ENCODE measurements at places on chromosomes 13 and 19. TPM values are rescaled to one million over a fixed set of nuclear protein-coding genes. Genes with fewer than 3 reads are reported as not detected.

- DNase-seq = no peak
These were observed 9.9 kb downstream of the ZIC5 start for GRCh38 chr13:99961636-99962035.

MAMSTR gene
- total RNA-seq = 0.93 TPM

- DNase-seq = peak; percentile 16
These were observed 68.7 kb upstream of the CACNA1A start for GRCh38 chr19:13574933-13575332.

GRCh38 chr13:33794576-33794975 is 23.4 kb upstream of the RFC3 start:
- DNase-seq = no peak

PCCA gene
- 20.0 TPM for total RNA-seq

- DNase-seq = no peak
These were observed 231.9 kb downstream of the KLF12 start for GRCh38 chr13:73902296-73902695.

DNA sequence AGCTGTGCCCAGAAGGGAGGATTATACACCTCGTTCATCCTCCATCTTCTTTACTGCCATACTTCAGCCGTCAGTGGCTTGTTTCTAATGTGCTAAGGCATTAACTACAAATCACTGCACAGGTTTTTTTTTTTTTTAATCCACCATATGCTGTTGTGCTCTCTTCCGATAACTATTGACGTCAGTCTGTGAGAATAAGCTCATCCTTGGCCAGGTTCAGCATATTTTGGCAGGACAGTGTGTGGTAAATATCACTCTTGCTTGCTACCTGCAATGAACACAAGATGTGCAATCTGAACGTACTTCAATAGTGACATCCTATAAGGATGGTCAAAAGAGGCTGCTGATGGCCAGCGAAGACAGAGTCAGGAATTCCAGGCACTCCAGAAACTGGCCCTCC is 2030.7 kb upstream of the PCDH20 start:
- DNase-seq = no peak

DNA sequence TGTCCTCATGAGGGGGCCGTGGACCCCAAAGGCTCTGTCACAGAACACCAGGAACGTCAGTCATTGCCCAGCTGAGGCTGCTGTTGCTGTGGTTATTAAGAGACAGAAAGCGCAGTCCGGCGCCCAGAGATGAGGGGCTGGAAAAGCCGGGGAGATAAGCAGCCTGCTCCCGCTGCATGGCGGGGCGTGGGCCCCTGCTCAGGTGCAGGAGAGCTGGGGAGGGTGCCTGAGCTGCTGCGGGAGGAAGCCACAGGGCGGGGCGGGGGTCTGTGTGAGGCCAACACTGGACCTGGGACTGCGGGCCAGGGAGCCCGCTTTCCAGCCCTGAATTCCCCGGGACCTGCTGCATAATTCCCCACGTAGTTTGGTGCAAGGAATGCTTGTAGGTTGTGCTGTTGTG is 11.3 kb downstream of the SOX1 start:
- DNase-seq = no peak

DNA sequence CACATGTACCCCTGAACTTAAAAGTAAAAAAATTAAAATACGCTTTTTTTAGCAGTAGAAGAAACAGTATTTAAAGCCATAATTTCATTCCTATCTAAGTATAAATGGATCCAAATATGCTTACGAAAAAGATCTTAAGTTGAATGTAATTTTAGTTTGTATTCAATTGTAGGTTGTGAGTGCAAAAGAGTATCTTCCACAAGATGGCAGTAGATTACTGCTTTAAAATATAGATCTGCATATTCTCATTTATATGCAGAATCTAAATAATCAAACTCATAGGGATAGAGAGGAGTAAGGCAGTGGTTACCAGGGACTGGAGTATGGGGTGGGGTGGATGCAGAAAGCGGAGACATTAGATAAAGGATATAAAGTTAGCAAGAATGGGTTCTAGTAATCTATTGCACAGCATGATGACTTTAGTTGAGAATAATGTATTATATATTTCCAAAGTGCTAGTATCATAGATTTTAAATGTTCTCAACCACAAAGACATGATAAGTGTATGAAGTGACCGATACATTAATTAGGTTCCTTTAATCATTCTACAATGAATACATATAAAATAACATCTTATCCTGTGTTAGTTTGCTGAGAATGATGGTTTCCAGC is 14.2 kb downstream of the OR7A17 start:
- peak; percentile 19 for DNase-seq

DNA sequence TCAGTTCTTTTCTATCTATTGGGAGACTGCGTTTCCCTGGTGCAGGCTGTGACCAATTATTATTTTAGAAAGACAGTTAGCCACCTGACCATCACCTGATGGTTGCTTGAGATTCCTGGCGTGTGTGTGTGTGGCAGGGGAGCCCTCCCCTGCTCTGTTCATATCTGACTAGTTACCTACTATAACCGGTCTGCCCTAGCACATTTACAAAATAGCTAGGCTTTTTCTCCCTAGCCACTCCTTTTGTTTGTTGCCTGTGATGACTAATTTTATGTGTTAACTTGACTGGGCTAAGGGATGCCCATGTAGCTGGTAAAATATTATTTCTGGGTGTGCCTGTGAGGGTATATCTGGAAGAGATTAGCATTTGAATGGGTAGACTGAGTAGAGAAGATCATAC is 76.9 kb downstream of the OLFM4 start:
- DNase-seq = no peak

PNPLA6 gene
- total RNA-seq = 105 TPM

DNA sequence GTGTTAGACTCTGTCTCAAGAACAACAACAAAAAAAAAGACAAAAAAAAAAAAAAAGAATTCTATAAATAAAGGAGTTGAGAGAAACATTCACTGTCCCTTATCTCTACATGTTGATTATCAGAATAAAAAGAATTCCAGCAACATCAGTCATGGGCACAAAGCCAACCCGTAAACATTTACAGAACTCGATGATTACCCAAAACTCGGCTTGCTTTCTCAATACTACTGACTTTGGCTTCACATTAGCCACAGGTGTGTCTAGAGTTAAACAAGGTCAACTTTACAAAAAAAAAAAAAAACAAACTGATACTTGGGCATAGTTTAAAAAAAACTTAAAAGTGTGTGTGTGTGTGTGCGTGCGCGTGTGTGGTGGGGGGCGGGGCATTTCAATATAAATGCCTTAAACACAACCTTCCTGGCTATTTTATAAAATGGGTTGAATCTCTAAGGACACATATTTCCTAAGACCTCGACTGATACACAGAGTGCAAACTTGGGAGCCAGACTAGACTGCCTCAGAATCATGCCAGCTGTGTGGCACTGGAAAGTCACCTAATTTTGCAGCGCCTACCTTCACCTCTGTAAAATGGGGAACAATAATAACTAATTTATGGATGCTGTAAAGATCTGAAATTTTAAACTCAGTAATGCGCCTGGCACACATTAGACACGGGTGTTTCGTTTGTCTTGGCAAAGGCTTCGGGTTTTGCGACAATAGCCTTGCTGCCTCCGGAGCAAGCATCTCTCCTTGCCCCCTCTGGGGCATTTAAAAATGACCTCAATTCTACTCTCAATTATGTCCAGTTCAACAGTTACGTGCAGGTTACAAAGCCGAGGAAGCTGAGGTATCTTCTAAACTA is 922 bp downstream of the EBPL start:
- peak; percentile 44 for DNase-seq

GRCh38 chr19:17778968-17779929 is 15.7 kb upstream of the B3GNT3 start:
- no peak for DNase-seq

LGI4 gene
- 0.43 TPM for total RNA-seq

DNA sequence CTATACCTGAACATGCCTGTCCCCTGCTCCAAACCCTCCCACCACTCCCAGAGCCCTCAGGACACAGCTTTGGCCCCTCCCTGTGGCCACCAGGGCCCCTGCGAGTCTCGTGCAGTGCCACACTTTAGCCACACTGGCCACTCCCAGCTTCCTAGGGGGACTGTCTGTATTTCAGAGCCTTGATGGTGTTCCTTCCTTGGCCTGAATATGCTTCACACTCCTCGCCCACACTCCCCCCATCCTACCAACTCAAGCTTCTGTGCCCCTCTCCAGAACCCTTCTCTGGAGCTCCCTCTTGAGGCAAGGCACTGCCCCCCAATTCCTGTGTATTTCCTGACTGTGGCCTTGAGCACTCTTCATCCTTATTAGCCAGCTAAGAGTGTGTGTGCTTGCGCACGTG is 80.2 kb downstream of the DPF1 start:
- no peak for DNase-seq

DNA sequence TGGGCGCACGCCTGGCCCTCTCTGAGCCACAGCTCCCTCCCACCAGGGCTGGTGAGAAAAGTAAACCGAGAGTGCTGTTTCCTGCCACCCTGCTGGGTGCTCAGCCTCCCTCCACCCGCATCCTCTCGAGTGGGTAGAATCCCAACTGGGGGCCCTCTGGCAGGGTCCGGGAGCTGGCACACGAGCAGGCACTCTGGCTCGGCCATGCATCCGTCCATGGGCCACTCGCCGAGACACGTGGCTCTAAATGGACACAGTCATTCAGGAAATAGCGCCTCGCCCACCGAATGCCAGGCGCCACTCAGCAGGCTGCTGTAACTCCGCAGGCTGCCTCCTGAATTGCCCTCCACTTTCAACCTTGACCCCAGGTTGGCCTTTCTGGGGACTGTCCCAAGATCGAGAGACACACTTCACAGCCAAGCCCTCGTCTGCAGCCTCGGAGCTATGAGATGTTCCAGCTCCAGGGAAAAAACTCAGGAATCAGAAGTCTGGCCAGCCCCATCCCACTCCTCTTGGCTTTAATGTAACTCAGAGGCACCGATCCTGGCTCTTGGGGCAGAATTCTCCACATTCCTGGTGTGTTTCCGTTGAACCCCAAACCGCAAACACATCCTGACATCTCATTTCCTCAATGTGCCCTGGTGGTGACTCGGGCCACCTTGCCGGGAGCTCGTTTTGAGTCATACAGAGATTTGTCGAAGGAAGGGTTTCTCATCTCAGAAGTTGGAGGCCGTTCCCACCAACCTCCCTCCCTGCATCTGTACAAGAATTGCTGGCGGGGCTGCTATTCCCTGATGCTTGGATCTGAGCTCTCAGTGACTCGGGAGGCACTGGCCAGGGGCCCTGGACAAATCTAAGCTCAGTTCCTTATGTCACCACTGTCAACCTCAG is 14.1 kb downstream of the KLF2 start:
- DNase-seq = peak; percentile 99

ZNF578 gene
- not detected for total RNA-seq

DNA sequence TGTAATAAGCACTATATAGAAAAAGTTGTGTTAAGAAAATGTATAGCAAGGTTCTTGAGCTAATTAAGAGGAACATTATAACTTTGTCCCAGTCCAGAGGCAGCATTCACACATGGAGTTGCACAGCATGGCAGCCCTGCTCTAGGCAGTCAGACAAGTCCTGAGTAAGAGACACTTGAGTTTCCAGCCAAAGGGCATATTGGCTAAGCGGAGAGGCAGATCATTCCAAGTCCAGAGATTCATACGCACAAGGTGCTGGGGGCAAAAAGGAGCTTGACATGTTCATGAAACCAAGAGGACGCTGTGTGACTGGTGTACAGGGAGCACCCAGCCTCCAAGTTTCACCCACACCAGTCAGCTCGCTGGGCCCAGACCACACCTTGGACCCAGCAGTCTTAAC is 232.6 kb upstream of the IPO5 start:
- no peak for DNase-seq

LACC1 gene
- 3.1 TPM for total RNA-seq

LIM2 gene
- total RNA-seq = not detected

DNA sequence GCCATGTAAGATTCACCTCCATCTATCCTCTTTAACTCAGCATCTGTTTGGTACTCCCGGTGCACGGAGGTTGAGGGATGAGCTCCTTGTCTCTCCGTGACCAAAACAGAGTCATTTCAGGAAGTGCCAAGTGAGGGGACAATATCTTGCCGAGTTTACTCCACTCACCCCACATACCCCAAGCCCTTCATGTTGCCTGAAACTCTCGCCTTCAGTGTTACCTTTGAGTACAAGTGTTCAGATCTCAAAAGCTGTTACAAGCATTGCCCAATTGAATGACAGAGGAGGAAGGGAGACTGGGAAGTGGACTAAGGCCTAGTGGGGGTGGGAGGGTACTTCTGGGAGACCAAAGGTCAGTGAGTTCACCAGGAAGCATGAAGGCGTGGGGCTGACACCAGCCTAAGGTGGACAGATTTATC is 6.0 kb upstream of the SIGLEC12 start:
- no peak for DNase-seq

- no peak for DNase-seq
These were observed 26.5 kb downstream of the RANBP3 start for GRCh38 chr19:5951338-5951861.

GRCh38 chr13:114062754-114063153 is 69.7 kb downstream of the RASA3 start:
- no peak for DNase-seq

- DNase-seq = no peak
These were observed 515.0 kb downstream of the TBC1D4 start for GRCh38 chr13:74966814-74967424.

- DNase-seq = no peak
These were observed 13.3 kb downstream of the SLC27A5 start for GRCh38 chr19:58498316-58499020.

DNA sequence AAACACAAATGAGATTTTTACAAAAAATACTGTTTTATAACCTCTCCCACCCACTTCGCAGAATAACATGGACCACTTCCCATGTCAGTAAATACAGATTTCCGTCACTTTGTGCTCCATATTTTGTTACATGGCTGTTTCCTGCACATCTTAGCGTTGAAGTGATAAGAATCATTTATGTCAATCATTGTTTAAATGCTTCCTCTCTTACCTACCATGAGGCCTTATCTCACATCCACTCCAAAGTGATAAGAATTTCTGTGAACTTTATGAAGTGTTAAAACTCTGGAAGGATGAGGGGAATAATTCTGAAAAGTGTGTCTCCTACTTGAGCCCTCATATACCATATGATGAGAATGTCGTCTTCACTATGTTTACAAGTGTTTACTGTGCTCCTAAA is 36.6 kb upstream of the IL17D start:
- DNase-seq = no peak

CACNG6 gene
- 6.3 TPM for total RNA-seq

MED29 gene
- 20.9 TPM for total RNA-seq

POU4F1 gene
- not detected for total RNA-seq

SNAPC2 gene
- 30.6 TPM for total RNA-seq

SOHLH2 gene
- 1.1 TPM for total RNA-seq

GRCh38 chr13:47831265-47831664 is 169.8 kb downstream of the SUCLA2 start:
- no peak for DNase-seq

DNA sequence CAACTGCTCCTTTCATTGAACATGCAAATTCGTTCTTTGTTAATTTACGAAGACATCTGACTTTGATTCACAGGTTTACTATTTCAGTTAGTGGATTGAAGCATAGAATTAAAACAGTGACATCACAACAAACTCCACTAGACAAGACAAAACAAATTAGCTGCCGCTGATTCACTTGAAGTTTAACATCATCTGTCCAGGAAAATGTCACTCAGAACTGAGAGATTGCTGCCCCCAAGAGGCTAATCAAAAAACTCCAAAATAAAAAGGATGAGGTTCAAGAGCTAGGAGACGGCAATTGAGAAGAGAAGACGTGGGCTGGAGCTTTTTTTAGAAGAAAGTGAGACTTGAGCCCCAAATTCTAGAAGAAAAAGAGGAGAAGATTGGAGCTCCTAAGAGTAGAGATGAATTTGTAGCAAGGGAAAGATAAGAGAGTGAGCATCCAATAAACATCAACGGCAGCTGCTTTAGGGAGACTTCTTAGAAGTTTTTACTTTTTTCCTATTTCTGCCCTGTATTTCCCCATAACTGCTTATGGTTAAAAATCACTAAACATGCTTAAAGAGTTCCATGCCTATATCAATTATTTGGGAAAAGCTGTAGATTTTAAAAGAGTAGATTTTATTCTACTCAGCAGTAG is 40.8 kb upstream of the TPP2 start:
- DNase-seq = peak; percentile 60

PSG2 gene
- 0.19 TPM for total RNA-seq

WASF3 gene
- total RNA-seq = 4.0 TPM
